ENCODE measurements at places on chromosomes 2 and 18.

DNA sequence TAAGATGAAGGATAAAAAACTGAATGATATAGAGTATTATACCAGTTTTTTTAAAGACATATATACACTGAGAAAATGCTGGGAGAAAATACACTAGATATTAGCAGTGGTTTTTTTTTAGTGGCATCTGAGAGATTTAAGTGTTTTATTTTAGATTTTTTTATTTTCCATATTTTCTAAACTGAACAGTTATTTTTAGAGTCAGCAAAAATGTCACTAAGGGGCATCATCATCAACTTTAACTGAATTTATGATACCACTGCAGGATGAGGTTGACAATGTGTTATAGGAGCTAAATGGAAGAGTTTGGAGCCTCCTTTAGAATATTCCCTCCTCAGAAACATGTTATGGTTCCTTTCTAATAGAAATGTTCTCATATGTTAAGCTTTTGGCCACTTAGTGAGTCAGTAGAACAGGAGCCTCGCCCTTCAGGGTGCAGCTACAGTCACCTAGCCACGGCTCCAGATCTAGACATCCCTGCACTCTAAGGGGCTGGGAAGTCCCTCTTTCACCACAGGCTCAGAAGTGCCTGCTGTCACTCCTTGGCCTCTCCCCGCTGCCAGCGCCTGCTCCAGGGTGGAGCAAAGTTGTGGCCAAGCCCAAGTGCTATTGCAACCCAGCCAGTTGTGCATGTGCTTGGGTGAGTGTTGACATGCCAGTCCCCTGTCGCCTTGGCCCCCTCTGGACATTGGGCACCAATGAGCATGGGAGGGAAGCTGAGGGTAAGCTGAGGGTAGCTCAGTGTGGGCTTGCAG is 210.7 kb upstream of the RASGRP3 start:
- no peak for DNase-seq

DNA sequence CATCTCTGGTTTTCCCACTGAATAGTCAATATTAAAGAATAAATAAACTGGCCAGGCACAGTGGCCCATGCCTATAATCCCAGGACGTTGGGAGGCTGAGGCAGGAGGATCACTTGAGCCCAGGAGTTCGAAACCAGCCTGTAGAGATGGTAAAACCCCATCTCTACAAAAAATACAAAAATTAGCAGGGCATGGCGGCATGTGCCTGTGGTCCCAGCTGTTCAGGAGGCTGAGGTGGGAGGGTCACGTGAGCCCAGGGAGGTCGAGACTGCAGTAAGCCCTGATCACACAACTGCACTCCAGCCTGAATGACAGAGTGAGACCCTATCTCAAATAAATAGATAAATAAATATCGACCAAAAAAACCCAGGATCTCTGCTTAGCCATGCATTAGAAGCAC is 50.2 kb upstream of the BIN1 start:
- DNase-seq = no peak

GRCh38 chr18:29087616-29088246 is 910.8 kb upstream of the CDH2 start:
- DNase-seq = no peak

DNA sequence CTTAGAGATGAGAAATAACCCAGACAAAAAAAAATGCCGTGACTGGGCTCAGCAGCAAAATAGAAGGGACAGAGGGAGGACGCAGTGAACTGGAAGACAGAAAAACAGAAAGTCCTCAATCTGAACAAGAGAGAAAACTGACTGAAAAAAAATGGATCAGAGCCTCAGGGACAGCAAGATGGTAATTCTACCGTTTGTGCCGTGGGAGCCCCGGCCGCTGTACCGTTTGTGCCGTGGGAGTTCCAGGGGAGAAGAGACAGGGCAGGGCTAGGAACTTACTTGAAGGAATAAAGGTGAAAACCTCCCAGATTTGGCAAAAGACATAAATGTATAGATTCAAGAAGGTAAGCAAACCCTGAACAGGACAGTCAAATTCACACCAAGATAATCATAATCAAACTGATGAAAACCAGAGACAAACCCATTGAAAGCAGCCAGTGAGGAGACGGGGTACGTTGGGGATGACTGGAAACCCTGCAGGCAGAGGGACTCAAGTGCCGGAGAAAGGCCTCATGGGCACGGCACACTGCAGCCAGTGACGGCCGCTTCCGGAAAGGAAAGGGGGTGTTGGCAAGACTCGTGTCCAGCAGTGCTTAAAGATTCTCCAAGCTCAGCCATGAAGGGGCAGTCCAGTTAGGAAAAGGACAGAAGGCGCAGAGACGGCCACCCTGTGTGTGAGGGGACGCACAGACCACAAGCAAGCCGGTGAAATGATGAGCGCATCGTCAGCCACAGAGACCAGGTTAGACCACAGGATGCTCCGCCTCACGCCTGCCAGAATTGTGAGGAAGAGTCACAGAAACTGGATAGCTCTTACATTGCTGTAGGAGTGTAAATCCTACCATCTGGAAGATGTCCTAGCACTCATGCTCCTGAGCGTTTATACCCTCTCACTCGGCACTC is 40.0 kb upstream of the NFATC1 start:
- no peak for DNase-seq

- no peak for DNase-seq
Measured at GRCh38 chr2:74393525-74393924, 13.4 kb upstream of the DCTN1 start.

DNA sequence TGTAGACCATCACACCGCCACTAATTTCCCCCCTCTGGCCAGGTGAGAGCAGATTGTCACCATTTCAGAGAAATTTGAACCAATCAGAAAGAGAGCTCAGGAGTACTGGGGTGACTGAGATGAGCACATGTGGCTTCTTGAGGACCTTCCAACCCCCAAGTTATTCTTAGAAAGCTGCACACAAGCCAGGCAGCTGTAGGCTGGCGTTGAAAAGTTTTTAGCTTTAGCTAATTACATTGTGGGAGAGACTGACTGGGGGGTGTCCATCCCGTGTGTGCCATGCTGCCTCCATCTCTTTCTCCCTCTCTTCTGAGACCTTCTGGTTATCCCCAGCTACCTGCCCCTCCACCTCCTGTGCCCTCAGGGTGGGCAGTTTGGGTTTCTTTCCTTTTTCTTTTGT is 154.0 kb downstream of the AGAP1 start:
- DNase-seq = no peak
